Iris pigment epithelial cell (primary cell): ENCODE measurements at places on chromosomes 3 and 15.

GRCh38 chr3:15420871-15421270, 6.5 kb downstream of the METTL6 start:
- peak; percentile 70 for DNase-seq

GRCh38 chr3:27715863-27716262, 6.3 kb downstream of the EOMES start:
- no peak for DNase-seq

GRCh38 chr15:65638109-65638508, 16.4 kb downstream of the SLC24A1 start:
- DNase-seq, result no peak

GRCh38 chr3:184395320-184395660, 15.4 kb downstream of the CHRD start:
- DNase-seq, result no peak

- no peak for DNase-seq
Observed at GRCh38 chr3:79896086-79896485, 128.3 kb upstream of the ROBO1 start.

DNA sequence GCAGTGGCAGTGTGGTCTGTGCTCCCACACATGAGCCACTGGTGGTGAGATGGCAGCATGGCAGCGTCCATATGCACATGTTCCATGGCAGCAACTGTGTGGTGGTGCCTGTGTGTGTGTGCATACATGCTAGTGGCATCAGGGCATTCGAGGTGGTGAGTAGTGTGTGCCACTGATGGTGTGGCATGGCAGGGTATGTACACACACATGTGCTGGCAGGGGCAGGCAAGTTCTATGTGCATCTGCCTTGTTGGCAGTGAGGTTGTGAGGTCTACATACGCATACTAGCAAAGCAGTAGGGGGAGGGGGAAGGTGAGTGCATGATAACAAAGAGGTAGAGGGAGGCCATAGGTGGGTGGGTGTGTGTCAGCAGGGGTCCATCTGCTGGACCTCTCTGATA, 378.7 kb downstream of the C3orf38 start:
- no peak for DNase-seq

GRCh38 chr15:40238532-40239403, at the start of gene PAK6:
Gene PAK6 (plus strand): TSS chr15:40239063. CDS start chr15:40264786, 25,723 bp downstream.
- DNase-seq, result peak; percentile 57

GRCh38 chr3:100089812-100090668, 24.3 kb downstream of the FILIP1L start:
- DNase-seq, result peak; percentile 83

GRCh38 chr15:100833417-100834389, 45.9 kb upstream of the ALDH1A3 start:
- no peak for DNase-seq

DNA sequence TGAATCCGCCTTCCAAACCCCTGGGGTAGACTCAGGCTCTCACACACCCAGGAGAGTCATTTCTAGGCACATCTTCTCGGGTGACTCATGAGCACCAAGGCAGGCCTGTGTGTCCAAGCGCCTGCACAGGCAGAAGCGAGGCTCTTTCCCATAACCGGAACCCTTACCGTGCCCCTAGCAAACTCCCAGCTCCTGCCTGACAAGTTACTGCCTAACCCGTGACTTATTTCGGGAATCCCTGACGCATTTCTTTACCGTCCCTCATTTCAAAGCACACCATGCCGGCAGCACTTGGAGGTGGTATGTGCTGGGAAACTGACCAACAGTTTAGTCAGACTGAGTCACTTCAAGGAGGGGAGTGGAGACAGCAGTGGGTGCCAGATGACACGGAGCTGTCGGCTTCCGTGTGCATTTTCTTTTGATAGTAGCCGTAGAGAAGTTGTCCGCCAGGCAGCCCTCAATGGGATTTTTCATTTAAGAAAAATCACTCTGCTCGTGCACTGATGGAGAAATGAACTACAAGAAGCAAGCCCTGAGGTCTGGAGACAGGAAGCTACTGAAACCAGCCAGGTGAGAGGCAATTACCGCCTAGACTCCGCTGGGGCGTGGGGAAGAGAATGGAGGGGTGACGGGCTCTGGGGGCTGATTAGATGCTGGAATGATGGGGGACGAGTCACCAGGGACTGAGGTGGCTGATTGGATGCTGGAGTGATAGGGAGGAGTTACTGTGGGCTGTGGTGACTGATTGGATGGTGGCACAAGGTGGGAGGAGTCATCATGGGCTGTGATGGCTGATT, 17.3 kb upstream of the HRH1 start:
- peak; percentile 100 for DNase-seq

- DNase-seq, result no peak
Observed at GRCh38 chr15:100098705-100099104, 243.1 kb downstream of the ADAMTS17 start.
